ENCODE measurements at places on chromosomes 2 and 18.
A peak's percentile ranks its signal among the peaks of the same experiment; 100 is the strongest.

GRCh38 chr2:190847504-190848081 is 33.0 kb upstream of the GLS start:
- DNase-seq = no peak

- DNase-seq = peak; percentile 52
Measured at GRCh38 chr2:197675711-197676188, 363 bp upstream of the RFTN2 start.

DNA sequence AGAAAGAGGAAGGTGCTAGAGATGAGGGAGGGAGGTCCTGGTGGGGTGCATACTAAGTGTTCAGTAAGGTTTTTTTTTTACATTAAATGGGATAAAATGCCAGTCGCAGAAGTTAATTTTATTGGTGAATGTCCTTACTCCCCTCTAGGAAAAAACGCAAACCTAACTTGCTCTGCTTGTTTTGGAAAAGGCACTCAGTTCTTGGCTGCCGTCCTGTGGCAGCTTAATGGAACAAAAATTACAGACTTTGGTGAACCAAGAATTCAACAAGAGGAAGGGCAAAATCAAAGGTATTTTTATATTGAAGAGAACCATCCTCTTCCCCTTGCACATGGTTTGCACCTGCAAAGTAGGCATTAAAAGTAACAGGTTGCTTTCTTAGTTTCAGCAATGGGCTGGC is 12.7 kb upstream of the IL18R1 start:
- no peak for DNase-seq

GRCh38 chr2:33632831-33633230 is 33.7 kb upstream of the FAM98A start:
- peak; percentile 1 for DNase-seq

DNA sequence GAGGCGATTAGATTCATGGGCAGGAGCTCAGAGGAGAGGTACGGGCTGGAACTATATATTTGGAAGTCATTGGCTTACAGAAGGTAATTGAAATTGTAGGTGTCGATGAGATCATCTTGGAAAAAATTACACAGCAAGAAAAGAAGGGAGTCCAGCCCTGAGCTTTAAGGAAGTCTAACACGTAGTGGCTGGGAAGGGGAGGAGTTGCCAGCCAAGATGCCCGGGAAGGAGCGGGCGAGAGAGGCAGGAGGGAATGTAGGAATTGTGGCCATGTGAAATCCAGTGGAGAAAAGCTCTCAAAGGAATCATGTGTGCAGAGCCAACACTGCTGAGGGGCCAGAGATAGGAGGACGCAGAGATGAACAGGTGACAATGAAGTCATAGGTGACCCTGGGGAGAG is 25.6 kb upstream of the SCYGR1 start:
- DNase-seq = no peak

GRCh38 chr2:51795248-51795888 is 763.4 kb upstream of the NRXN1 start:
- peak; percentile 21 for DNase-seq

DNA sequence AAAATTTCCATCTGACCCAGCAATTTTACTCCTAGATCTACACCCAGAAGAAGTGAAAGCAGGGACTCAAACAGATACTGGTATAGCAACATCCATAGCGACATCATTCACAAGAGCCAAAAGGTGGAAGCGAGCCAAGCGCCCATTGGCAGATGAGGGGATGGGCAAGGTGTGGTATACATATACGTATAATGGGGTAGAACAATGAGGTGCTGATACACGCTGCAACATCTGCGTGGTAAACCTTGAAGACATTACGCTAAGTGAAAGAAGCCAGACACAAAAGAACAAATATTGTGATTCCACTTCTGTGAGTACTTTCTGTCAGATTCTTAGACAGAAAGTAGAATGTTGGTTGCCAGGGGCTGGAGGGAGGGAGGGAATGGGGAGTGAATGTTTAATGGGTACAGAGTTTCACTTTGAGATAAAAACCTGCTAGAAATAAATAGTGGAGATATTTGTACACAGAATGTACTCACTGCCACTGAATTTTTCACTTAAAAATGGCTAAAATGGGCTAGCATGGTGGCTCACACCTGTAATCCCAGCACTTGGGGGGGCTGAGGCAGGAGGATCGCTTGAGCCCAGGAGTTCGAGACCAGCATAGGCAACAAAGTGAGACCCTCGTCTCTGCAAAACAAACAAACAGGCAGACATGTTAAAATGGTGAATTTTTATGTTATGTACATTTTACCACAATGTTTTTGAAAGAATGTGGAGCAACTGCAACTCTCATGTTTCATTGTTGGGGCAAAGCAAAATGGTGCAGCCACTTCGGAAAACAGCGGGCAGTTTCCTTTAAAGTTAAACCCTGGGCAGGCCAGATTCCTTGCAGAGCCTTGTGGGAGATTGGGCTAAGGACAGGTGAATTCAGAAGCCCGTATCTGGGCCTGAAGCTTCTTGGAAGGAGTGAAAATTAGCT is 103.4 kb upstream of the MYCN start:
- DNase-seq = no peak

- no peak for DNase-seq
Measured at GRCh38 chr2:172398440-172398839, 28.9 kb upstream of the ITGA6 start.

DNA sequence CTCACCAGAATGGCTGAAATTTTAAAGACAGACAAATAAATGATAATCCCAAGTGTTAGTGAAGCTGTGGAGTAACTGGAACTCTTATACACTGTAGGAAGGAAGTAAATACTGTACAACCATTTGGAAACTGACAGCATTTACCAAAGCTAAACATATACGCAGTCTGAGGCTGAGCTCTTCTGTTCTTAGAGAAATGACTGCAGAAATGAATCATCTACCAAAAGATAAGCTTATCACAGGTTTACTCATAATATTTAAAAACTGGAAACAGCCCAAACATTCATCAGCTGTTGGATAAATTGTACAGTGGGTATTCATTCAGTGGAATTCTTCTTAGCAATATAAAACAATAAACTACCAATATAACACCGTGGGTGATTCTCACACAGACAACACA is 218.2 kb upstream of the RAB12 start:
- no peak for DNase-seq

- no peak for DNase-seq
Measured at GRCh38 chr2:39545957-39546356, 108.9 kb upstream of the MAP4K3 start.

GRCh38 chr2:57908736-57909161 is 137.9 kb upstream of the VRK2 start:
- DNase-seq = no peak

DNA sequence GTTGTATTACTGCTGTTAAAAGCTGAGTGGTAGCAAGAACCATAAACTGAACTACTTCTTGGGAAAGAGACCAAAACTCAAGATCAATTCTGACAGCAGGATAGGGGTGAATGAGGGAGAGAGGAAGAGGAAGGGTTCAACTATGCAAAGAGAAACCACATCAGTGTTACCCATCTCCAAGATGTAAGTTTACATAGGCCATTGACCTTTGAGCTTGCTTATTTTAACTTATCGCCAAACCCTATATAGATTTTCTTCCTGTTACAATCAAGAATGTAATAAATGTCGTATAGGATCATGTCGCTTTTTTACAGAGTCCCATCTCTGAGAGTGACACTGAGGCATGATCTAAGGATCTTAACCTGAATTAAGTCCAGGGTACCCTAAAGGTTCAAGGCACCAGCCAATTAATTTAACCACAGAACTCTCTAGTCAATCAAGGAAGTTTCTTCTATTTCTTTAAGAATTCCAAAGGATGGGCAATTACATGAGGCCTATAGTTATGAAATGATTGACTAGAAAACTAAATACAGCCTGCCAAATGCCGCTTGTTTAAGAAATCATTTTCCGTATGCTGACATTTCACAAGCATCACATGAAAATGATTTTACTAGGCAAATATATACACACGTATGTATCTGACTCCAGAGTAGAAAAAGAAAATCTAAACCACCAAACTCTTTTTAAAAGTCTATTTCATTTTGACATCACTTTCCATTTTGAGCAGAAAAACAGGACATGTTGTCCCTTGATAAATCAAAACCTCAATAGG is 11.8 kb downstream of the RND3 start:
- no peak for DNase-seq

DNA sequence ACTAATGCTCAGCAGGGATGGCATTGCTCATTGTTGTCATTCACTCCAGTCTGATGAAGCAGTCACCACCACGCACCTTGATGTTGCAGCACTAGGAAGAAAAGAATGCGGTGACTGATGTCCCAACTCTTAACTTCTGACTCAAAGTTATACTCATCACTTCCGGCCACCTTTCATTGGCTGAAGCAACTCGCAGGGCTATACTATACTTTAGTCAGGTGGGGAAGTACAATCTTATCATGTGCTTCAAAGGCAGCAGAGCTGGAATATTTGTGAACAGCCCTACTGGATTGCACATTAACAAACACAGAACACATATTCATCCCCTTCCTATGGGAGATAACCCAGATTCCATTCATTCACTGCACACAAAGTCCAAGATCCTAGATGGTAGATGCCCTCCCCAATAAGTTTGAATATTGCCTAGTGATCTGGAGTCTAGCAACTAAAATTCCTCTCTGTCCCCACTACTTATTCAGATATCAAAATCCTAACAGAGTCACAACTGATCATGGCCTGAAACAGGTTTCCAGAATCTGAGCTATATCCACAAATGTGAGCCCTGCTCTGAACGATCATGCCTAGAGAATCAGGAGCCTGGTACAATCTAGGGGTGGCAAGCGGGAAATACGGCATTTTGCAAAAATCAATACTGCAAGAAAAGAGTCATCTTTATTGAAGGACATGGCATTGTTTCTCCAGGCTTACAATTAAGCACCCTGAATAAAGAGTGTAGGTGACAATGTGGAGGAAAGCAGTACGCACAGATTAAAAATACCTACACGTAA is 3.4 kb upstream of the SPATS2L start:
- DNase-seq = peak; percentile 68

DNA sequence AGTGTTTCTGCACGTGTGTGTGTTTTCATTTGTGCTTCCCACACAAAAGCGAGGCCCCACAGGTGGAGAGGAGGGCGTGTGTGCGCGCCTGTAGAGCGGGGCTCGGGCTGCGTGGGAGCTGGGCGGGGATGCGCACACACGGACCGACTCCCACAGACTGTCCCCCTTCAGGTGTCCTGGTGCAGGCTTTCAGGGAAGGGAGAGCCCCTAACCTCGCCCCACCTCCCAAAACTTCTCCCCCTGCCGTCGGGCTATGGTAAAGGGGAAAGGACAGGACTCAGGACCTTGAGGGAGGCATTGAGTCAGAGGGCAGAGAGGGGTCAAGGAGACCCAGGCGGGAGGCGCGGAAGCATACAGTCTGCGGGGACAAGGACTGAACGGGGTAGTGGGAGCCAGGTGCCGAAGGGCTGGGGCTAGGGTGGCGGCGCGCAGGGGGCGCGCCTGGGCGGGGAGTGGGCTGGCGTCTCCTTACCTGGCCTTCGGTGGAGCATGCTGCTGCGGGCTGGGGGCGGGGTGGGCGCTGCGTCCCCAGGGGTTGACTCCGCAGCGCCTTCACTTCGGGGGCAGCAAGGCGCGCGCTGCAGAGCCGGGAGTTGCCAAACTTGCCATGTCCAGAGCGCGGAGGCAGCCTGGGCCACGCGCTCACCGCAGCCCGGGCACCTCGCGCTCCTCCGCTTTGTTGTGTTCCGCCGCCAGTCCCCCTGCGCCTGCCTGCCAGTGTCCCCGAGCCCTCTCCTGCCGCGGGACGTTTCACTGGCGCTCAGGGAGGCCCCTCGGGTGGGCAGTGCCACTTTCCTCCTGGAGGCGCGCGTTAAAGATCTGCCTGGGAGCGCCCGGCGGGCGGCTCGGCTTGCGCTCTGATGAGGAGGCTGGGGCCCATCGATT is 302.0 kb downstream of the NCKAP5 start:
- no peak for DNase-seq

DNA sequence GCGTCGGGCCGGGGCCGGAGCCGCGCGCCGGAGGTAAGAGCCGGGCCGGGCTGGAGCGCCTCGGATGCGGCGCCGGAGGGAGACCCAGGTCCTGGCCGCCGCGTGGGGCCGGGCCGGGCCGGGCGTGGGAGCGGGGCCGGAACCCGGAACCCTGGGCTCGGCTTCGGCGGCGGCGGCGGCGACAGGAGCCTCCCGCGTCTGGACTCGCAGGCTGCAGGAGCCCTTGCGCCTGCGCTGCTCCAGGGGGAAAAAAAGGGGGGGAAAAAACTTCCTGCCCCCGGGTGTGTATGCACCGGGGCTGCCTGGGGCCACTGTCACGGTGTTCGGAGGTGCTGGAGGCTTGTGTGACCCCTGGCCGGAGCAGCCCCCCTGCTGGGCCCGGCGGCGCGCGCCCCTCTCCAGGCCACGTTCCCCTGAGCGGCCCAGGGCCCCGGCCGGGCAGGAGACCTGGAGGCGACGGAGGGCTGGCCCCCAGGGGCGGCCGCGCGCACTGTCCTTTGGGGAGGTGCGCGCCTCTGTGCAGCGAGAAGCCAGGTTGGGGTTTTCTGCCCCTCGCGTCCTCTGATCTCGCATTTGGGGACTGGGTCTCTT is 864 bp downstream of the KLHL29 start:
- peak; percentile 18 for DNase-seq

- DNase-seq = no peak
Measured at GRCh38 chr2:217219164-217219520, 359.3 kb upstream of the TNP1 start.

DNA sequence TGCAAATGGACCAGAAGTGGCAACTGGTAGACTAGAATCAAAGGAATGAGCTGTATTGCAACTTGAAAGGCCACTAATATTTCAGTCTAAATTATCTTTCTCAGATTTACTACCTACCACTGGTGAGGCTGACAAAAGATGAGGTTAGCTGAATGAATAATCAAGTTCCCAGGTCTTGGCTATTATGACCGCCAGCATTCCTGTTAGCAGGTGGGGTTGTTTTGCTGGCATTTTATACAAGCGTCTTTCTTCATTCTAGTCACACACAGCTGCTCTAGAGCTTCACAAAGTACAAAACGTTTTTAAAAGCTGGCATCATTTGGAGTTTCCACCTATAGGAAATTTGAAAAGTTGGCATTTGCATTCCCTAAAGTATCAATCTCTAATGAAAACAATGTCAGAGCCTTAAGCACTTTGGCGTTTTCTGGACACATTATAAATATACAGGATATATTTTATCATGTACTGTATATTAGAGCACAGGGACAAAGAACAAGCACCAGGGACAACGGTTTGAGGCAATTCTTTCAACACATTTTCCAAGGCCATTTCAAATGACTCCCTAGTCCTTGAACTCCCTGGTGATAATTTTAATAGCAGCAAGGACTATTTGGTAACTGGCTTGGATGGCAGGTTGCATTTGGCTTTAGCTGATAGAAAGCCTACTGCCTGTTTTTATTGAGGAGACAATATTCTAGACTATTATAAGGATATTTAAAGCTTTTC is 410.2 kb upstream of the CHST9 start:
- DNase-seq = peak; percentile 11

- DNase-seq = peak; percentile 85
Measured at GRCh38 chr2:39530411-39530866, 93.4 kb upstream of the MAP4K3 start.

GRCh38 chr2:219510512-219511135 is 3.7 kb upstream of the ASIC4 start:
- DNase-seq = no peak

- no peak for DNase-seq
Measured at GRCh38 chr18:5503740-5504139, 40.1 kb downstream of the EPB41L3 start.
